ENCODE measurements at places on chromosomes 1 and 21.
A peak's percentile ranks its signal among the peaks of the same experiment; 100 is the strongest.

- DNase-seq: no peak
Observed at GRCh38 chr1:221989741-221990140, 247.9 kb upstream of the DUSP10 start.

DNA sequence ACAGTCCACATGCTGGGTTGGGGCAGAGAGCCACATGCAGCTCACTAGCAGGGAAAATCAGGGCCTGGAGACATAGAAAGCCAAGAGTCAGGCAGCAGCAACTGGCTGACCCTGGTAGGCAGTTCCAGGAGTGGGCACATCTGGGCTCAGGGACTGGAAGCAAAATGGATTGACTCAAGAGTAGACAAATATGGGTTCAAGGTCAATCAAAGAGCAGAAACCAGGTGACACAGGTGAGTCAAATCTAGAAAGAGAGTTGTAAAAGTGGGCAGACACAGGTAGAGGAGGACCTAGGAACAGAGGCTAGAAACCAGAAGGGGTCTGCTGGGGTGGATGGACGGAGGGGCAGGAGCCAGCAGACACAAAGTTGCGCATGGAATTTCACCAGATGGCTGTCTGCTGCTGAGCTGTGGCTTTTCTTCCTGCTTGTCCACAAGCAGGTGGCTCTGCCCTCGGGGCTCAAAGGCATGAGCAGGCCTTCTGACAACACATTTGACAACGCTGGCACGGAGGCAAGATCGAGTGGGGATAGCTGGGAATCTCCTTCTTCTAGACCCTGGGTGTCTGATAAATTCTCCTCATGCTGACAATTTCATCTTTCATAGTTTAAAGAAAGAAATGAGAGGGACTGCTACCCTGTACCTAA is 40.8 kb upstream of the IGSF3 start:
- DNase-seq: no peak

GRCh38 chr1:218845589-218845988 is 328.1 kb upstream of the LYPLAL1 start:
- no peak for DNase-seq

DNA sequence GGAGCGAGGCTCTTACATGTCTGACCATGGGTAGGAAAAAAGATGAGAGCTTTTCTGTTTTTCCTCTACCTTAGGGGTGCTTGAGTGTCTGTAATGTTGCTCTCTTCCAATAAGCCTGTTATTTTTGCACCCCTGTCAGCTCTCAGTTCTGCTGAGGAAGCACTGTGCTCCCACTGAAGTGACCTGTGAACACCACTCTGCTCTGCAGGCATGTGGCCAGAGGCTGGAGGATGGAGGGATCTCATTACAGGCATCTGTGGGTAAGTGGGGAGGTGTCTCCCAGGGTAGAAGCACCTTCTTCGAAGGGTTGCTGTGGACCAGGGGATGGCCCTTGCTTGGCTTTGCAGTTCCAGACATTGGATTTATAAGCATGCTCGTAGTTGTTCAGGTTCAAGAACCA is 56.8 kb upstream of the RBM15 start:
- DNase-seq: no peak

DNA sequence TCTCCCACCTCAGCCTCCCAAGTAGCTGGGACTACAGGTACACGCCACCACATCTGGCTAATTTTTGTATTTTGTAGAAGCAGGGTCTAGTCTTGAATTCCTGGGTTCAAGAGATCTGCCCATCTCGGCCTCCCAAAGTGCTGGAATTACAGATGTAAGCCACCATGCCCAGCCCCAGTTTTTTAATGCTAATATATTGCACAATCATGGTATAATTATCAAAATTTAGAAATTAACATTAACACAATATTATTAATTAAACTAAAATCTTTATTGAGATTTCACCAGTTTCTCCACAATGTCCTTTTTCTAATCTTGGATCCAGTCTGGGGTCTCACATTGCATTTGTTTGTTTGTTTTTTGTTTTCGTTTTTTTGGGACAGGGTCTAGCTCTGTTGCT is 21.9 kb upstream of the GPX7 start:
- DNase-seq: no peak

GRCh38 chr1:212628813-212629415 is 20.4 kb downstream of the ATF3 start:
- no peak for DNase-seq

- DNase-seq: no peak
Observed at GRCh38 chr1:220655961-220656740, 34.0 kb upstream of the C1orf115 start.

- no peak for DNase-seq
Observed at GRCh38 chr1:166947398-166948043, 27.8 kb downstream of the ILDR2 start.

- DNase-seq: no peak
Observed at GRCh38 chr1:100769906-100770646, 50.5 kb downstream of the VCAM1 start.

- no peak for DNase-seq
Observed at GRCh38 chr1:175600721-175601440, 142.5 kb downstream of the TNR start.

GRCh38 chr1:82503822-82504221 is 703.1 kb downstream of the ADGRL2 start:
- DNase-seq: no peak

GRCh38 chr1:101496109-101496508 is 259.3 kb downstream of the S1PR1 start:
- no peak for DNase-seq

GRCh38 chr1:223670458-223671159 is 5.1 kb upstream of the CAPN8 start:
- peak; percentile 71 for DNase-seq

DNA sequence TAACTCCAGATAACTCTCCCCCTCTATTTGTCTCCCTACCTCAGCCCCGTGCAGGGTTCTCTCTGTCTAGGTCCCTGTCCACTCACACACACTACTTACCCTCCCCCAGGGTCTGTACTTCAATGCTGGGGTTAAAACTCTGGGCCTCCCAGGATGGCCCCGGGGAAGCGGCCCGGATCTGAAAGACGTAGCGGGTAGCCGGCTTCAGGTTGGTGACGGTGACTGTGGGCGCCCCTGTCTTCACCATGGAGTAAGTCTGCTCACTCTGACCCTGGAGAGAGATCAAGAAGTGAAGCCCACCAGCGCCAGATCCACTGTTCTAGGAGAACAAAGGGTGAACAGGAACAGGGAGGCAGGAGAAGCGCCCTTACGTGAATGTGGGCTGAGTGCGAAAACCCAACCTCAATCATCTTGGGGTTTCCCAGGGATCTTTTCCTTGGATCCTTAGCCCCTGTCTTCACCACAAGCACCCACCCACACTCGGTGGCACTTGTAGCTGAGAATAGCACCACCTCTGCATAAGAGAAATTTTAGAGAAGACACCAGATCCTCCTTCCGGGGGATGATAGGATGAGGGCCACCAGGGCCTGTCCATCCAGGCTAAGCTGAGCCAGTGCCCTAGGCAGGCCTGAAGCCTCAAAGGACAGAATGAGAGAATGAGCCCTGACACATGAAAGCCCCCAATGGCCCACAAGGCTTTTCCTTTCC is 33.5 kb downstream of the EPHA10 start:
- no peak for DNase-seq

DNA sequence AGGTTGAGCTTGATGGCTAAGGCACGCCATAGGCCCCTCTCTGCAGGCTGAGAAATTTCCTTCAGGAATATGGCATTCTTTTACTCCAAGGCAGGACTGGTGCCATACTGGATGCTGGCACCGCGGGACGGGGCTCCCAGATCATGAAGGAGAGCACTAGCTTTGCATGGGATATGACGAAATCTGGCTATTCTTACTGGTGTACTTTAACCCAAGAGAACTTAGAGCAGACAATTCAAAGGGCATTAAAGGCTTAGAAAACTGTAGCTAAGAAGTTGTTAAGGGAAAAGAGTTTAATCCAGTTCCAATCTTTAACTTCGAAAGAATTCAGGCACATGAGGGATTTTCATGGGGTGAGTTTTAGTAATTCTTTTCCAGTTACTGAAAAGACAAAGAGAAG is 204.4 kb upstream of the ESRRG start:
- no peak for DNase-seq

DNA sequence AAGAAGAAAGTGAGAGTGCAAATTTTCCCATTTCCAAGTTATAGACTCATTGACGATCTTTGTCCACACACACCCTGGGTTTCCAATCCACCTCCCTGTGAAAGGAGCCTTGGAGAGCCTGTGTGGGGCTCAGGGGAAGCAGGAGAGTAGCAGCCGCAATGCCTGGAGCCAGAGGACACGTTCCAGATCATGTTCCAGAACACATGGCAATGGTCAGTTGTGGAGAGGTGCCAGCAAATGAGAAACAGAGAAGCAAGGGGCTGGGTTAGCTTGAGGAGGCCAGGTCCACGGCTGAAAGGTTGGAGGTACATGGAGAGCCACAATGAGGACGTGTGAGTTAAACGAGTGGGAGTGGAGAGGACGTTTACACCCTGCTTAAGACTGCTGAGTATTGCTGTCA is 33.0 kb upstream of the SIPA1L2 start:
- DNase-seq: no peak

GRCh38 chr21:27688773-27689172 is 721.9 kb upstream of the ADAMTS5 start:
- DNase-seq: no peak

GRCh38 chr1:206557636-206558473 is 50.5 kb downstream of the RASSF5 start:
- DNase-seq: no peak

- no peak for DNase-seq
Observed at GRCh38 chr1:245835386-245835785, 671.7 kb downstream of the SMYD3 start.

DNA sequence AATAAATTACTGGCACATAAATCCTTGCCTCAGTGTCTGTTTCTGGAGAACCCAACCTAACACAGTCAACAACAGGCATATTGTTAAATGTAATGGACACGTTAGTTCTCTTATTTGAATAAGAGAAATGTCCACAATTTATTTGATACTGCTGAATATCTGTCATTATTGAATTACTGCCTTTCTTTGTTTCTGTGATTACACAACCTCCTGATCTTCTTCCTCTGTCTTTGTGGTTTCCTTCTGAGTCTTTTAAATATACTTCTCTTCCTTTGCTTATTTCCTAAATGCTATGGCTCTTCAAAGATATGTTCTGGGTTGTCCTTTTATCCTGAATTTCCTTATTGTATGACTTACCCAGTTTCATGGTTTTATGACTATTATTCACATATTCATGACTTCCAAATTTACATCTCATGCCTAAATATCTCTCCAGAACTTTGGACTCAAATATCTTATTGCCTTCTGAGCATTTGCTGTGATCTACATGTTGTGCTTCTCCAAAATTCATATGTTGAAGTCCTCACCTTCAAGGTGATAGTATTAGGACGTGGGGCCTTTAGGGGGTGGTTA is 39.9 kb downstream of the MSH4 start:
- DNase-seq: no peak

DNA sequence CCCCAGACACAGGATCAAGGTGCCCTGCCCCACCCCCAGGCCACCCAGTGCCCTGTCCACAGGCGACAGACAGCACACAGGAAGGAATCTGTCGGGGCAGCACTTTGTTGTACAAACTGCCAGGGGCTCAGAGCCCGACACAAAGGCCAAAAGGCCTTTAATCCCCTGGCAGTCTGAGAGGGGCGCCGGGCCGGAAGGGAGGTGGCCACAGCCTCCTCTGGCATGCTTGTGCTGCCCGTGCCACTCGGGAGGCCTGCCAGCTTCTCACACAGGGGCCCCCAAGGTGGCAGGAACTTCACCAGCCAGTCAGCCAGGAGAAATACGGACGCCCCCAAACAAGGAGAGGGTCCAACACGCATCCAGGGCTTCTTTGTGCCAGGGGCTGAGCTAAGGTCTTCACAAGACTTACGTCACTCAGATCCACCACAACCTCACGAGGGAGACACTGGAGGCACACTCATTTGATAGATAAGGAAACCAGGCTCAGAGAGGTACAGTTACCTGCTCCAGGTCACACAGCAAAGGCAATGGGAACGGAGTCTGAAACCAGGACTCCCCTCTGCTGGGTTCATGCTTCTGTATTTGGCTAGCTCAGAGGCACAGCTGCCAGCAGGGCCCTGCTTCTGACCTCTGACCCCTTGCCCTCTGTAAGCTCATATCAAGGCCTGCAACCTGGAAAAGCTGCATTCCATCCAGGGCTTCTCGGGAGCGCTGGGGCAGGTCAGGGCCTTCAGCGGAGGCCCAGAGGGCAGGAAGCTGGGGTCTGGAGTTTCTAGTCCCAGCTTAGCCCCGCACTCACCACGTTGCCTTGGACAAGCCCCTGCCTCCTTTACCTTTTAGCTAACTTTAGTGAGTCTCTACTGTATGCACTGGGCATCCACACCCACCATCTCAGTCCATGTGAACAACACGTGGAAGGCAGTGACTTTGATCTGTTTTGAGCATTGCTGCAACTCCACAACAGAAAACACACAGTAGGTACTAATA is 34.8 kb downstream of the HSPG2 start:
- DNase-seq: no peak

GRCh38 chr1:24940231-24940630 is 10.2 kb upstream of the RUNX3 start:
- no peak for DNase-seq

DNA sequence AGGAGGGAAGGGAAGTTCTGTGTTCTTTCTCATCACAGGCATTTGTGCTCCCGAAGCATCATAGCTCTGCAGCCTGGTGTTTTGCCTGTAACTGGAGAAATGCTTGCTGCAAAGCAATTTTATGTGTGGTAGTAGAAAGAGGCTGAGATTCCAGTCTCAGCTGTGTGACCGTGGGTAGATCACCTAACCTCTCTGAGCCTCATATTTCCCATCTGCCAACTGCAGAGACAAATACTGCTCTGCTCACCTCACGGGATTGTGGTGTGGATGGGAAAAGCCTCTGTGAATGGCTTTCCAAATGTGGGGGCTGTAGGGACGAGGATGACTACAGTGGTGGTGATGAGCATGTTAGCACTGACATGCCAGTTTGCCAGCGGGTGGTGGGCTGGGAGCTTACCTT is 84.0 kb downstream of the MDM4 start:
- DNase-seq: no peak

GRCh38 chr1:202133496-202133895 is 10.8 kb downstream of the GPR37L1 start:
- no peak for DNase-seq

DNA sequence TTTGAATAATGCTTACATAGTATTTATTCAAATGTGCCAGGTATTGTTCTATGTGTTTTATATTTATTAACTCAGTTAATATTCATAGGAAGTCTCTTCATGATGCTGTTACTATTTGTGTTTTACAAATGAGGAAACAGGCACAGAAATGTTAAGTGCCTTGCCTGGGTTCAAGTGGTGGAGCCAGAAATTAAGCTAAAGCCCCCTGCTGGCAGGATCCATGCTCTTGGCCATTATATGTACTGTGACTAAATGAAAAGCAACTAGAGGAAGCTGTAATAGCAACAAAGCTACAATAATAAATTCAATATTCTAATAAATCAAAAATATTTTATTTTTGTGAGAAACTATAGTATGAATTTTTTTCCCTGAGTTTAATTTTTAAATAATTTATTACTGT is 30.0 kb downstream of the IARS2 start:
- DNase-seq: peak; percentile 40

GRCh38 chr1:231855926-231856325 is 229.3 kb downstream of the DISC1 start:
- DNase-seq: no peak
